ENCODE measurements at places on chromosomes 12 and 14. TPM values are rescaled to one million over a fixed set of nuclear protein-coding genes. Genes with fewer than 3 reads are reported as not detected.

The OVCH1 gene
- not detected for total RNA-seq

The LRRC10 gene
- total RNA-seq: not detected

The HOXC4 gene
- 0.14 TPM for total RNA-seq

The RASSF9 gene
- not detected for total RNA-seq

The GUCY2C gene
- not detected for total RNA-seq

- DNase-seq: no peak
Measured at GRCh38 chr12:58104351-58104755, 163.0 kb downstream of the ATP23 start.

- DNase-seq: no peak
Measured at GRCh38 chr12:16504200-16504599, 101.8 kb downstream of the LMO3 start.

DNA sequence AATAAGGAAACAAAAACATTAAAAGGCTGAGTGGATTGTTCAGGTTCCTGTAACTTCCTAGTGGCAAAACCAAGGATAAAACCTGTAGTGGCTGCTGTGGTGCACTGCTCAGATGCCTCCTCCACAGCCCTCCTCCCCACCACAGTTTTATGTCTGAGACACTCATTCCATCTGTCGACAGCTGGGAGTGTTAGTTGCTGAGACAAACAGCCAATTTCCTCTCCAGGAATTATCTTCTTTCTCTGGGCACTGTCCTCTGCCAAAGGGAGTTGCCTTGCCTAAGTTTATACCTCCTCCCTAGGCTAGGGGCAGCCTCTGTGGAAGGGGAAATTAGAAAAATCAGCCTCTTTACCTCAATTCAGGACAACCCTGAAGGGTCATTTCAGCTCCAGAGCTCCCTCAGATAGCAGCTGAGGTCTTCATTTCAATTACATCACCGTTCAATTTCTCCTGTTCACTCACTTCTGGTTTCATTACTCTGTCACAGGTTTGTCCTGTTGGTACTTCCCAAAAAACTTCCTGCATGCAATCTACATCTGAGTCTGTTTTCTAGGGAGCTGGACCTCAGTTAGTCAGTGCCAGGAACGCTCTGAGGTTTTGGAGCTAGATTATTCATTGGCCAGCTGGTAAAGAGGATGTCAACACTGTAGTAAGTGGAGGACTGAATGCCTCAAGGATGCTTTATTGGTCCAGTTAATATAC is 74.9 kb upstream of the ATP2B1 start:
- DNase-seq: no peak

DNA sequence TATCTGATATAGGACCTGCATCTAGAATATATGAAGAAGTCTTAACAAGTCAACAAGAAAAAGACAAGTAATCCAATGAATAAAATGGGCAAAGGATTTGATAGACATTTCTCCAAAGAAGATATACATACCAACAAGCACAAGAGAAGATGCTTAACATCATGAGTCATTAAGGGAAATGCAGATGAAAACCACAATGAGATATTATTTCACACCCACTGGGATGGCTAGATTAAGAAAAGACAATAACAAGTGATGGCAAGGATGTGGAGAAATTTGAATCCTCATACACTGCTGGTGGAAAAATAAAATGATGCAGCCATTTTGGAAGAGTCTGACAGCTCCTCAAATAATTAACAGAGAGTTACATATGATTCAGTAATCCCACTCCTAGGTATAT is 502.6 kb downstream of the FUT8 start:
- DNase-seq: no peak

DNA sequence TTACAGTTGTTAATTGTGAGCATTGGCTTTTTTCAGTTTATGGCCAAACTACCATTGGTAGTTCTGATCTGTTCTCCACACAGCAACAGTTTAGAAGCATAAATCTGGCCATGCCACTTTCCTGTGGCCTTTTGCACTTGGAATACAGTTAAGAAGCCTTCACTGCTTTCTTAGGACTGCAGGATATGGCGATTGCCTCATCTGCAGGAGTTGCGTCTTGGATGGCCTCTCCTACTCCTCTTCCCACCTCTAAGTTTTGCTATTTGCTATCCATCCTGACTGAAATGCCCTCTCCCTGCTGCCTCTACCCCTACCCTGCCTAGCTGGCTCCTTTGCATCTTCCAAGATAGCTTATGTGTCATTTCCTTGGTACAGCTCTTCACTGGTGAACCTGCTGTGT is 12.8 kb upstream of the BMAL2 start:
- no peak for DNase-seq

DNA sequence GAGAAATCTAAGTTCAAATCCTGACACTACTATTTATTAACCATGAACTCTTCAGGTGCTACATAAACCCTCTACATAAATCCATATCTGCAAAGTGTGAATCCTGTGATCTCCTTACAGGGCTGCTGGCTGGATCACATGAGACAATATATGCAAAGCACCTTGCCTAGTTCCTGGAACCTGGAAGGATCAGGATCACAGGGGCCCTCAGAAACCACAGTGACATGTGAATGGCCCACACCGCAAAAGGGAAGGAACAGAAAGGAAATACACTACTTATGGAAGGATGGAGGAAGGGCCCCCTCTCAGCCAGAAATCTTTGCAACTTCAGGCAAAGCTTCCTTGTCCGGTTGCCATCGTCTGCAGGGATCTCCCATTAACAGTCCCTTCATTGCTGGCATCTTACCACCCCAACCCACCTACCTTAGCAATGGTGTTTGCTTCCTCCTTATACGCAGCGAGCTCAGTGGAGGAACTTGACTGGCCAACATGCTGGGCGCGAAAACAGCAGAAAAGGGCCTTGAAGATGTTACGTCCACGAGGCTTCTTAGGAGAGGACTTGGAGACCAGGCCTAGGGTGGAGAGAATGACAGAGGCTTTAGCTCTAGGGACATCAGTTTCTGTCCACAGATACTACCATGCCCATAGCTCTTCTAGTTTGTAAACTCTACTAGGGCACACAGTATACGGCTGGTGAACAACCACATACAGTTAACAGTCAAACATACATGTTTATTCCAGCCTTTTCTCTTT is 10.7 kb upstream of the AVIL start:
- DNase-seq: no peak

- DNase-seq: no peak
Measured at GRCh38 chr12:127398016-127398710, 868.8 kb upstream of the TMEM132C start.

DNA sequence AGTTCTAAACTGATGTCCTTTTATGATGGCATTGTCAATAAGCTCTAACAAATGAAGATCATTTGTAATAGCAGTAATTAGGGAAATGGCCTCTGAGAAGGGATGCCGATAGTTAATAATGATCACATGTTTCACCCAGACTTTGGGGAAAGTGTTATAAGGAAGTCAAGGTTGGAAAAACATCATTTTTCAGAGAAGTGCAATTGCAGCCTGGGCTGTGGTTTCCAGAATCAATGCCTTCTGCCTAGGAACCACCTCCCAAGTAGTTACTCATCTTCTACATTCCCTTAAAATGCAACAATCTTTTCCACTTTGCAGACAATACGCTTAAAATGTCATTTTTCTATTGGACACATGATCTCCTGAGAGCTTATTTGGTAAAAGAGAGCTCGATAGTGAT is 879 bp downstream of the EDDM3A start:
- no peak for DNase-seq

GRCh38 chr14:104658325-104658712 is 31.1 kb upstream of the INF2 start:
- no peak for DNase-seq

GRCh38 chr14:54177019-54177418 is 219.8 kb upstream of the CDKN3 start:
- no peak for DNase-seq

- DNase-seq: no peak
Measured at GRCh38 chr12:114938487-114939210, 254.7 kb upstream of the TBX3 start.

GRCh38 chr14:77245820-77246219 is 25.2 kb downstream of the NGB start:
- no peak for DNase-seq

DNA sequence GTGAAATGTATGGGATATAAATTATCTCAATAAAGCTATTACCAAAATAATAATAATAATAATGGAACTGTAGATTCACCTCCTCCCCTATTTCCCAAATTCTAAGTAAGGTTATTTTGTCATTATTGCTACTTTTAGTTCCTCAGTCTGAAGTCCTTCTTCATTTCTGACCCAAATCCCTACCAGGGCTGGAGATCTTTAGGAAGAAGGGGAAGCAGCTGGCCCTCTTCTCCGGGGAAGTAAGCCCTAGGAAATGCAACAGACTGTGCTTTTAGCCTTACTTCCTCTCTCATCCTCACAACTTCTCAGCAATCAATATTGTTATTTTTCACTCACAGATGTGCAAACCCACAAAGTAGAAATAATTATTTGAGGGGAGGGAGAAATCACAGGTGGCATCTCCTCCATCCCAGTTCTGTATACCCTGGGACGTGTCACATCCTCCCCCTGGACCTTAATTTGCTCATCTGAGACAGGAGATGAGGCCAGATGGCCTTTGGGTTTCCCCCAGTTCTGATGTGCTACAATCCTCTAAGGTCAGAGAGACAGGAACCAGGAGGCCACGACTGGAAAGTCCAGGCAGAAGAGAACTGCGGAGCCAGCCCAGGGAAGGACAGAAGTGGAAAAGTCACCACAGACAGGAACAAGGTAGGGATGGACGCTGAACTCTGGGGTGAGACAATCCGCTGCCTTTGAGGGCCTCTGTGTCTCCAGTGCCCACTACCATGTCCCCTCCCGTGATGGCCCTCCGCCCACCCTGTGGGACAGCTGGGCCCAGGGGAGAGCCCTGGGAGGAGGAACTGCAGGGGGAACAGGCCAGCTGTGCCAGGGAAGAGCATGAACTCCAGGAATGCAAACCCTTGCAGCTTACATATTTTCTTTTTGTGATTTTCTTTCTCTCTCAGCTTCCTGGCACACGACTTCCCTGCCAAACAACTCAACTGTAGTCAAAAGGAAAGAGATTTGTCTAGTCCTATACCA is 10.6 kb upstream of the TNFRSF1A start:
- no peak for DNase-seq

- DNase-seq: no peak
Measured at GRCh38 chr12:93518725-93519124, 51.4 kb downstream of the MRPL42 start.

DNA sequence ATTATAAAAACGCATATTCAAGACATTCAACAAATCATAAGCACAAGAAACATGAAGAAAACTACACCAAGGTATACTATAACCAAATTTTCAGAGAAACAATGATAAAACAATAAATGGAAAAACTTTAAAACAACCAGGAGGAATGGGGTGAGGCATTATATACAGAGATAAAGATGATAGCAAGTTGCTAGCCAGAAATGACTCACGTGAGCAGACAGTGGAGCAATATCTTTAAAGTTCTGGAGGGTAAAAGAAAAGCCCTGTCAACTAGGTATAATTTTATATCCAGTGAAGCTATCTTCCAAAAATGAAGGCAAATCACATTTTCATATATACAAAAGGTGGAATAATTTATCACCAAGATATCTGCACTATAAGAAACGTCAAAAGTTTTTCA is 97.8 kb upstream of the PCED1B start:
- no peak for DNase-seq

GRCh38 chr12:95102916-95103671 is 29.7 kb upstream of the NR2C1 start:
- DNase-seq: peak; percentile 29
